ENCODE measurements at places on chromosomes 4 and X.
A peak's percentile ranks its signal among the peaks of the same experiment; 100 is the strongest.

DNA sequence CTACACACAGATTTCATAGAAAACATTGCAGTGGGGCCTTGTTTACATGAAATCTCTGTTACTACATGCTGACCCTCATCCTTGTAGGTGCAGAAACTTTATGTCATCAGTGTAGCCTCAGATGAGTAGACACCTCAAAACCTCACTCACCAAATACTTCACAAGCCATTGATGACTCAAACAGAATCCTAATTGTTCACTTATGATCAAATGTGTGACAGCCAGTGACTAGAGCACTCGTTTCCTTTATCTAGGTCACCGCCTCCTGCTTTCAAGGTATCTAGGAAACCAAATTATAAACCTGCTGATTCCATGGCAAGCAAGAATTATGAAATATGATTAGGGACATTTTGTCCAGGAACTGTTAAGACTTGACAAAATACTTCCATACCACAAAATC lies 255.8 kb upstream of the GPRIN3 start:
- DNase-seq, result peak; percentile 28

DNA sequence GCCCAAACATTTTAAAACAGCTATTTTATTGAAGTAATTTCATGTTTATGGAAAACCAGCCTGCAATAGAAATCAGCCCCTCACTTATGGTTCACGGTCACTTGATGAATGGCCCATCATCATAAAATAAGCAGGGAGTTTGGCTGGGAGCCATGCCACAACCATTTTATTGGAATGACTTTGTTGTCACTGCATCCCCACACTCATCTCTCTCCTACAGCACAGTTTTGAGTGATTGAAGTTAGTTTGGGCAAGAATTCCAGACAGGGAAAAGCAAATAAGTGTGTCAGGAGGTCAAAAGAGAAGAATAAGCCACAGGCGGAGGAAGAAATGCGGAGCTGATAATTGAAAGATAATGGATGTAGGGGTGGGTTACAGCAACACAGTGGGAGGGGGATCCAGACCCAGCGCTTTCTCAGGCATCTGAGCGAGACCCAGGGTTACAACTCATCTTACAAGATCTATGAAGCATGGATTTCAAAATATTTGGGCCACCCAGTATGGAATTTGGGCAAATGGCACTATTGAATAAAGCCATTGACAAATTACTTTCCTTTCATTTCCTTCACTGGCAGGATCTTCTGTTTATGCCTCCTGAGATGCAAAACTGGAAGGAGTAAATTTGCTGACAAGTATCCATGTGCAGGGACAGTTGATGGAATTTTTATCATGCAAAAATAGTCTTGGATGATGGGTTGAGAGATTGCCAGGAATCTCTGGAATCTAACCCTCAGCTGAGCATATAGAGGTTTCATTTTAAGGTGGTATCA lies 100.8 kb downstream of the SHROOM3 start:
- peak; percentile 29 for DNase-seq

DNA sequence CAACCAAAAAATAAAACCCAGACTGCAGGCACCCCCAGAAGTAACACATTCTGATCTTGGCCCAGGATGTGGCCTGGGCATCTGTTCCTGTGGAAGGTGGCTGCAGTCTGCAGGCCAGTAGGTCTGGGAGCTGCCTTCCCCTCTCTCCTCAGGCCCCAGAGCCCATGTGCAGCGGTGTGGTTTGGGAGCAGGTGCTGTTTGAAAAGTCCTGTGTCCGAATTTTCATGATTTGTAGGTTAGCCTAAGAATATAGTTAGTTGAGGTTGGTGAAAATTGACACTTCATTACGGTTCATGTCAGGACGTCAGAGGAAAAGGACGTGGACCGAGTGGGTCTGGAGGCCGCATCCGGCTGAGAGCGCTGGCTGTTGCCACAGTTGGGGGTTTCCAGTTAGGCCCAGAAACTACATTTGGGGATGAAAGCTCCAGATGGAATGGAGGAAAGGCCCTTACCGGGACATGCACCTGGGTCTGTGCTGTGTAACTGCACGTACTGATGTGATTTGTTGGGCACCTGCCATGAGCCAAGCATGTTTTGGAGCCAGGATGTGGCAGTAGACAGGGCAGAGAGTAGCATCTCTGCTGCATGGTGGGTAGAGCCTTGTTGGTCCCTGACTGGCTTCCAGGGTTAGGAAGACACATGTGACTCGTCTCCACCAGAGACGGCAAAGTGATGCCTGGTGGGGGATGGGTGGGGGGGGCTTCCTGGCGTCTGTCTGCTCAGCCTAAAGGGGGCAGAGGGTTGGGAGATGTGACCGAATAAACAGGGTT lies 21.7 kb upstream of the HGFAC start:
- DNase-seq, result no peak

DNA sequence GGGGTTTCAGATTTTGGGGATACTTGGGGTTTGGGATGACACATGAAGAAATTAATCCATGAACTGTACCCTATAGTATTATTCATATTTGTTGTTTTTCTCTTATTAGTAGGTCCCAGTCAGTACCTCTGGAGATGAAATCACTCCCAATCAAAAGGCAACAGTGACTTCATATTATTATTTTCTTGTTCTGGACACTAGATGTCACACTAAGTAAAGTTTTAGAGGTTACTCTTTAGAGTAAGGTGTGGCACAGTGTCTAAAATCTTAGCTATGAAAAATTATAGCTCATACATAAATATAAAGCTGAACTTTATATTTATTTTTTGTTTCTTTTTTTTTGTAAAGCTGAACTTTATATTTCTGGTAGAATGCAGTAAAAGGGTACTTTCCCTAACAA lies 35.1 kb downstream of the FAM114A1 start:
- DNase-seq, result peak; percentile 41

- DNase-seq, result no peak
Observed at GRCh38 chr4:4979971-4980370, 39.3 kb downstream of the CYTL1 start.

GRCh38 chr4:28926156-28926555 lies 1794.0 kb upstream of the PCDH7 start:
- DNase-seq, result no peak

DNA sequence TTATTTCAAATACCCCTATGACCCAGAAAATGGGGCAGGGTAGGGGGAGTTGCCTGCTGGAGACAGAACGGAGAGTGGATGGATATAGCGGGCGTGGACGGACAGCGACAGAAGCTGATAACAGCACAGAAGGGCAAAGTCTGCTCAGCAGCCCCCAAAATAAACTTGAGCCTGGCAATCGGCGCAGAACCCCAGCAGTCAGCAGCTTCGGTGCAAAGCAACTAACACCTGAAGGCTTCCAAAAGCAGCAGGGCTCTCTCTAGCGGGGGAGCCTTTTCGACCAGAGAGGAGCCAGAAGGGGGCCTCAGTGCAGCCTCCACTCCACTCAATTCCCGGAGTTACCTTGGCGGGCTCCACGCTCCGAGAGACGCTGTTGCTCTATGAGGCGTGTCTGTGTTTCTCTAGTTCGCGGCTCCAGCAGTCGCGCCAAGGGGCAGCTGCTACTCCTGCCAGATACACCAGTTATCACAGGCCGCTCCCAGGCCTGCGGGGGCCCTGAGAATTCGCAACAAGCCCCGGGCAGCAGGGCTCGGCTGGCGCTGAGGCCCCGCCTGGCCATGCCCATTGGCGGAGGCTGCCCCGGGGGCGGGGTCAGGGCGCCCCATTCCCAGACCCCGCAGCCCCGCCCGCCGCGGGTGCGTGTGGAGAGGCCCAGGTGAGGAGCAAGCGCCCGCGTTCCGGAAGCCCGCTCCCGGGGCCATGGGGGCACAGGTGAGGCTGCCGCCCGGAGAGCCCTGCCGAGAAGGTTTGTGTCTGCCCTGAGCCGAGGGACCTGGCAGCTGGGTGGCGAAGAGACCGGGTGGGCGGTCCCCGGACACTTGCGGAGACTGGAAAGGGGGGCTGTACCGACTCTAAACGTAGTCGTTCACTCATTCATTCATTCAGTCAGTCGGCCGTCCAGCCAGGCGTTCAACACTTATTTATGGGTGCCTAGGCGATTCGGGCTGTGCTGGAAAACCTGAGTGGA lies at the start of the genes CNGA1 and NIPAL1:
Gene CNGA1, minus strand, starts transcription at position 541 of the 967 bp plus-strand sequence. CDS start 63,992 bp downstream, outside the sequence.
Gene NIPAL1, plus strand, starts transcription at position 632 of the 967 bp plus-strand sequence. Its CDS starts 68 bp downstream, at position 700.
- DNase-seq, result peak; percentile 58

DNA sequence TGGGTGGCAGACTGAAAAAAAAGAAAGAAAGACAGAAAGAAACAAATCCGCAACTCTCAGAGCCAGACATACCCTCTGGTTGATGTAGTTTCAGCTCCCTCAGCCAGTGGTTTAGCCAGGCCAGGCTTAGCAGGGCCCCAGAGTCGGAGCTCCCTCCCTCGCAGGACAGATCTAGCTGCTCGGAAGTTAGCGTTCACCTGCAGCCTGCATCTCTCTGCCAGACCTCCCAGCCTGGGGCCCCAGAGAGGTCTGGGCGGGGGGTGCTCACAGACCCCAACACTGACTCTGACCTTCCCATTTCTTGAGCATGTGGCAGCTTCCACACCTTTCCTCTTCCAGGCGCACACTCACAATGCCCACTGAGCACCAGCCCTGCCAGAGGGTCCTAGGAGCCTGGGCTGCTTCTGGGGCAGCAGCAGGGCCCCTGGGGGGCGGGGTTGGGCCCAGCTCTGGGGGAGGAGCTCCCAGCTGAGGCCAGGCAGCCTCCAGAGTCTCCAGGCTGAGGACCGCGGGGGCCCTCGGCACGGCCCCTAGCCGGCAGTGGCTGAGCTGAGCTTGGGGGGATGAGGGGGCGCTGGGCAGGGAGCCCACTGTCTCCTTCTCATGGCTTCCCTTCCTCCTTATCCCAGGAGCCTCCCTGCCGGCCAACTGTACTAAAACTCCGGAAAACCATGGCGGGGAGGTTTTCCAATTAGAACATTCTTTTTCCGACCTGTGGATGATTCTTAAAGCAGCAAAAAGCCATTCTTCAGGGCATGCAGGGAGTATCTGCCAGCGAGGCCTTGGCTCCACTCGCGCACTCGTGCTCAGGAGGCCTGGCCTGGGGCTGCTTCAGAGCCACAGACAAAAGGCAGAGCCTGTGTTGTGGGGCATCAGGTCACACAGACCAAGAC lies 4.6 kb upstream of the ZNF185 start:
- no peak for DNase-seq

GRCh38 chr4:6264225-6264540 lies 5.5 kb upstream of the WFS1 start:
- DNase-seq, result peak; percentile 86

DNA sequence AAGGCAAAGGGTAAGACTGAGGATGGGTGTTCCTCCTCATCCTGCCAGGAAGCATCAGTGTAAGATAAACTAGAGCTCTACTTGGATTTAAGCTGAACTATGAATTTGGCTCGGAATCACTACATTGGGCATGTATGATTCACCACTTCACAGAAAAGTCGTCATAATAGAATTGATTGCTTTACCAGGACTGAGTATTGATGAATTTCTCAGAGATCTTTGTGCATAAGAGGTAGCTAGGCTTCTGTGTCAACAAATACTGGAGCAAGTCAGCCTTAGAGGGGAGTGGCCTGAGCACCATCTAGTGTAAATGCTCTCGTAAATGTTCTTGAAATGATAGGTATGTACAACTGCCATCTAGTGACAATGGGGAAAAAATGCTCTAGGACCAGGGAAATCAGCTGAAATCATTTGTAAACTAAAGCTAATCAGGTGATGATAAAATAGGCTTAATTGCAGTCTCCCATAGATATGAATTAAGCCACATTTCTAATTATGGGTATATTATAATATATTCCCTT lies 309.5 kb upstream of the FMR1 start:
- DNase-seq, result no peak

- DNase-seq, result no peak
Observed at GRCh38 chr4:99536848-99537247, 26.0 kb downstream of the C4orf17 start.

GRCh38 chr4:184456337-184456736 lies 18.0 kb downstream of the IRF2 start:
- DNase-seq, result no peak

- DNase-seq, result no peak
Observed at GRCh38 chrX:116010939-116011338, 159.6 kb upstream of the AGTR2 start.
